ENCODE measurements at places on chromosomes 11 and 22.

GRCh38 chr11:100774859-100775258, 87.8 kb downstream of the ARHGAP42 start:
- DNase-seq = no peak

DNA sequence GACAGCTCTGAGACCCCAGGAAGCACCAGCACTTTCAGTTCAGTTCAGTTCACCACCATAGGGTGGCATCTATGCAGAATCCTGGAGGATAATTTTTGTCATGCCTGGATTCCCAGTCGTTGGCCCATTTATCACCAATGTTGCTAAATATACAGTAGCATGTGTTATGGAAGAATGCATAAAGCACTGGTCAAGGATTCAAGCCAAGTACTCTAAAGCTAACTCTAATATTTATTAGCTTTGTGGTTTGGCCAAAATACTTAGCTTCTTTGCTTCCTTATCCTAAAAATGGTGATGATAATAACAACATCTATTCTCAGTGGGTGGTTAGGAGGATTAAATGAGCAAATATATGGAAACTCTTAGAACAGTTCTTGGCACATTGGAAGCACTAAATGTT, 294.7 kb upstream of the ZC3H12C start:
- no peak for DNase-seq

- DNase-seq = no peak
Measured at GRCh38 chr11:133096981-133097380, 435.3 kb downstream of the OPCML start.

DNA sequence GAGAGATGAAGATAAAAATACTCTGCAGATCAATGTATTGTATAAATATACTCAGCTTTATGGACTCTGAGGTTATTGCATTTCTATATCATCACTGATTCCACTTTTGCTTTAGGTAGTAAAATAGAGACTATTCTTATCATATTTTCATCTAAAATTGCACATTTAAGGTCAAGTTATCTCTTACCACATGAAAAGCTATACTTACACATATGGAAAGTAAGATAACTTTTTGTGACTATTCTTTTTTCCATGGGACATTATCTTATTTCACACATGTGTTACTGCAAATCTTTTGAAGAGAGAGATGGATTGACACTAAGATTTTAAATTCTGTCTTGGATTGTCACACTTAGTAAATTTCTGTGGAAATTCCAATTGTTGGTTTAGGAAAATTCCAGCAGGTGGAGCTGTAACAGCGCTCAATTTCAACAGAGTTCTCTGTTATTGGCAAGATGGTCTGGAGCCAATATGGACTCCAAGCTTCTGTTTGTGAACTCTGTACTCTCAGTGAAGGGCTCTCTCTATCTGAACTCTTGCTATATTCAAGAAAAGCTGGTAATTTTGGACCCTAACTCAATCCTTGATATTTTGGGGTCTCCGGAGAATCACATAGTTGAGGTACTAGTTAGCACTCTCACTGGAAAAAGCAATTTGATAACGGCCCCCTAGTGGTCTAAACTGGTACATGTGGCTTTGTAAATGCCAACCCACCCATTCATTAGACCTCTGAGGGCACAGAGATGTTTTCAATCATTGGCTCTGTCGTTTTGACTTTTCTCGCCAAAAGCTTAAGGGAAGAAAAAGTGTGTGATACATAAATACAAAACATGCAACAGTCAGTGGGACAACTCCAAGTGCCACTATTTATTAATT, 429.7 kb downstream of the ETS1 start:
- peak; percentile 11 for DNase-seq

DNA sequence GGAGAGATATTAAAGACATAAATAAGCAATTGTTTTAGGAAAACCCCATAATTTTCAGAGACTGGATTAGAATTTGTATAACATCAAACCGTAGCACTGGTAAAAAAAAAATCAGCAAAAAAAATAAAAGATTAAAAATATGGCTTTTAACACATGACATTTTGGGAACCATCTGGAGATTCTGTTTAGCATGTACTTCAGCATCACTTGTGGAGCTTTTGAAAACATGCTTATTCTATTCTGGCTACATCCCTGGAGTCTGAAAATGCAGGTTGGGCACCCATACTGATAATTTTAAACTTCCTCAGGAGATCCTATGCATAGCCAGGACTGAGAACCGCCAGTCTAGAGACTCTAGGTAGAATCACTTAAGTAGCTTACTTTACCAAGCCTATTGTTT, 1190.9 kb downstream of the LRRC4C start:
- no peak for DNase-seq

- no peak for DNase-seq
Measured at GRCh38 chr11:12200991-12201985, 90.9 kb downstream of the MICAL2 start.

- no peak for DNase-seq
Measured at GRCh38 chr22:20881231-20881630, 22.4 kb downstream of the SNAP29 start.

GRCh38 chr11:57283231-57283990, 41.3 kb downstream of the TNKS1BP1 start:
- DNase-seq = no peak

- DNase-seq = no peak
Measured at GRCh38 chr11:125270106-125270505, 105.6 kb downstream of the PKNOX2 start.

DNA sequence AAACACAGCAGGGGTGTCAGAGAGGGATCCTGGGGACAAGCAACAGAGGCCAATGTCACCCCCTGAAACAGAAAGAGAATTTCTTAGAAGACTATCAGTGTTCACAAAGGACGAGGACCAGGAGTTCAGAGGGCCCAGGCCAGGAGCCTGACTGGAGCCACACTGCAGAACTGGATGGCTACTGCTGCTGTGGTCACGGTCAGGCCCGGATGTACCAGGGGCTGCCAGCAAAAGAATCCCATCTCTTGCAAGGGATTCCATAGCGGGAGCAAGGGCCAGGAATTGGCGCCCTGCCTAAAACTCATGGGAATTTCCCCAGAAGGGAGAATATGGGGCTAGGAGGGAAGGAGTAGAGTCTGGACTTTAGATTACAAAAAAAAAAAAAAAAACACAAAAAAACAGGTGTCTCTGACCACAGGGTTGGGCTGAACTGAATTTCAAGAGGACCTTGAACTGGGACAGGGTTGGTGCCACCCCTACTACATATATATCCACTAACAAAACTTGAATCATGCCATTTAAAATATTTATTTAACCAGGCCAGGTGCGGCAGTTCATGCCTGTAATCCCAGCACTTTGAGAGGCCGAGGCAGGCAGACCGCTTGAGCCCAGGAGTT, 15.7 kb upstream of the KCTD14 start:
- no peak for DNase-seq

DNA sequence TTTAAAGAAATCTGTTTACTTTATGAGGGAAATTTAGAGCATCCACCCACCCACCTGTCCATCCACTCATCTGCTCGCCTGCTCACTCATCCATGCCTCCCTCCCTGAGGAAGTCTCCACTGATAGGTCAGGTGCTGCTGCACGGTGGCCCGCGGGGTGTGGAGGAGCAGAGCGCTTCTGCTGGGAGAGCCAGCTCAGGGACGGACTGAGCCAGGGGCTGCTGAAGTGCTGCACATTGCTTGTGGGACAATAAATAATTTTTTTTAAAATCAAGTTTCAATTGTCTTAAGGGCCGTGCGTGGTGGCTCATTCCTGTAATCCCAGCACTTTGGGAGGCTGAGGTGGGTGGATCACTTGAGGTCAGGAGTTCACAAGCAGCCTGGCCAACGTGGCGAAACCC, 148.9 kb downstream of the TBC1D22A start:
- DNase-seq = no peak

DNA sequence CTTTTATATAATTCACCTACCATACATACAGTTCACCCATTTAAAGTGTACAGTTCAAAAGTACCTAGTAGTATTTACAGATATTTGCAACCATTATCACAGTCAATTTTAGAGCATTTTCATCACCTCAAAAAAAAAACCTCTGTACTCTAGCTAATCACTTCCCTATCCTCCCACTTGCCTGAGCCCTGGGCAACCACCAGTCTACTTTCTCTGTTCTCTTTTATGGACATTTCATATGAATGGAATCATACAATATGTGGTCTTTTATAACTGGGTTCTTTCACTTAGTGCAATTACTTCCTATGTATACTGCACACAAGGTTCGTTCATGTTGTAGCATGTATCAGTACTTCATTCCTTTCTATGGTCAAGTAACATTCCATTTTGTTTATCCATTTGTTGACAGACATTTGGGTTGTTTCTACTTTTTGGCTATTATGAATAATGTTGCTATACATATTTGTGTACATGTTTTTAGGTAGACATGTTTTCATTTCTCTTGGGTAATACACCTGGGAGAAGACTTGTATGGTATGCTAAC, 17.8 kb upstream of the NEU3 start:
- no peak for DNase-seq

DNA sequence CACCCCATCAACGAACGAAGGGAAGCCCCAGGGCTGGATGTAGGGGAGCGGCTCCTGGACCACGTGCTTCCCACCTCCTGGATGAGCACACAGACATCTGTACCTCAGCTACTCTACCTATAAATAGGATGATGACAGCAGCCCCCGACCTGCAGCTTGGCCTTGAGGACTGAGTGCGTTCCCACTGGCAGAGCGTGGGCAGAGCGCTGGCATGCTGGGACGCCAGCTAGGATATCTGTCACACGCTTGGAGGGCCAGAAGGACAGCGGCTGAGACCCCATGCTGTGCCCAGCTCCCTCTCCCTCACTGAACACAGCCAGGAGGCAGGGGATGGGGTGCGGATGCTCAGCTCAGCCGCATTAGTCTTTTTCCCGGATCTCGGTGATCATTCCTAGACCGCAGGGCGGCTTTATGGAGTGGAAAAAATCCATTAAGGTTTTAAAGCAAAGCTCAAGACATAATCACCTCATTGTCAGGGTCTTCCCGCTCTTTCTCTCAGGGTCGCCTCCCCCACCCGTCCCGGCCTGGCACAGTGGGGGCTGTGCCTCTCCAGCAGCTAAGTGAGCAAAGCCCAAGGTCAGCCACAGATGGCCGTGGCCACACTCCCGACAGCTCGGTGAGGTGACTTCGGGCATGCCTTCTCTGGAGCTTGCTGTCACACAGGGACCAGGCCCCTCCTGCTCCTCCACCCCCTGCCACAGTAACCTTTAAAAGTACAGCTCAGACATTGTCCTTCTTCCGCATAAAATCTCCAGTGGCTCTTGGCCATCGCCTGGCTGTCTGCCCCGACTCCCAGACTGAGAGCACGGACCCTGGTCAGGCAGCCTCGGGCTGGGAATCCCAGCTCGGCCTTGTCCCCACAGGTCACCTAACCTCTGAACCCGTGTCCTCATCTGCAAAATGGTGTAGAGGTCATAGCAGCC, 69.6 kb upstream of the SHISAL1 start:
- DNase-seq = no peak

- DNase-seq = no peak
Measured at GRCh38 chr11:68326334-68327215, 14.2 kb downstream of the LRP5 start.

DNA sequence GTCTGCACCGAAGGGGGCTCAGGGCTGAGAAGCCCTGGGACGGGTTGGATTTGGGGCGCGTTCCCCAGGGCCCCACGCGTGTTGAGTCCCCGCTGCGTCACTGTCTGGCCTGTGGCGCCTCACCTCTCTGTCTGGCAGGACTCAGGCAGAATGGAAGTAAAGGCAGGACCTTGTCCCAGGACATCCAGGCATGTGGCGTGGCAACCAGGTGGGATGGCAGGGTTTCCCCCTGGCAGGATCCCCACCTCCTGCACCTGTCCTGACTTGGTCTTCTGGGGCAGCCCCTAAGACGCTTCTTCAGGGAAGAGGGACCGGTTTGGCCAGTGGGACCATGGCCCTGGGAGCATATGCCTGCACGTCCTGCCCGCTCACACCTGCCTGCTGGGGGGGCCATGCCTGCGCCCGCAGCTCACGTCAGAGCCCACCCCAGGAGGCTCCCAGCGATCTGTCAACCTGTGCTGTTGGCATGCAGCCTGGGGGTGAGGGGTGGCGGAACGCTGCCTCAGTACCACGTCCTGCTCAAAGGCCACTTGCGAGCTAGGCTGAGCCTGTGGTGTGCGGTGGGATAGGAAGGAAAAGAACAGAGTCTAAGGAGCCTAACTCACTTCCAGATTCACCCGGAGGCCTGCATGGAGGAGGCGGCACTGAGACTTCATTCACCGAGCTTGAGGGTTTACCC, 72.7 kb downstream of the KCNQ1 start:
- no peak for DNase-seq

GRCh38 chr11:114724916-114725524, 46.7 kb downstream of the NXPE2 start:
- DNase-seq = no peak

DNA sequence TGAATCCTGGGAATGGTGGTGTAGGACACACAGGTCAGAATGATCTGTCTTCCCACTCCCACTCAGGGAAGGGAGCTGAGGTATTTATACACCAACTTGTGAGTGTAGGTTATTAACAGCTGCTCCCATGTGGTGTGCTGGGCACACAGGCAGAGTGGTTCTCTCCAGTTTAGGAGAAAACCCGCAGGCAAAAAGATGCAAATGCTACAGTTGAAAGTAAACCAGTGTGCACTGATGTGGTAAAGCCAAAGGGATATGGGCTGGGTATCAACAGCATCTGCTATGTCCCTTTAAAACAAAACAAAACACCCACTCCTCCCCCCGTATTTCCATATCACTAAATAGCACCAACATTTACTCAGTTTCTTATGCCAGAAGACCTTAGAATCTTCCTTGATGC, 75.4 kb upstream of the SYT13 start:
- DNase-seq = no peak

GRCh38 chr11:92845805-92846204, 123.6 kb upstream of the MTNR1B start:
- DNase-seq = no peak

- DNase-seq = no peak
Measured at GRCh38 chr11:86810288-86810687, 9.9 kb downstream of the PRSS23 start.

DNA sequence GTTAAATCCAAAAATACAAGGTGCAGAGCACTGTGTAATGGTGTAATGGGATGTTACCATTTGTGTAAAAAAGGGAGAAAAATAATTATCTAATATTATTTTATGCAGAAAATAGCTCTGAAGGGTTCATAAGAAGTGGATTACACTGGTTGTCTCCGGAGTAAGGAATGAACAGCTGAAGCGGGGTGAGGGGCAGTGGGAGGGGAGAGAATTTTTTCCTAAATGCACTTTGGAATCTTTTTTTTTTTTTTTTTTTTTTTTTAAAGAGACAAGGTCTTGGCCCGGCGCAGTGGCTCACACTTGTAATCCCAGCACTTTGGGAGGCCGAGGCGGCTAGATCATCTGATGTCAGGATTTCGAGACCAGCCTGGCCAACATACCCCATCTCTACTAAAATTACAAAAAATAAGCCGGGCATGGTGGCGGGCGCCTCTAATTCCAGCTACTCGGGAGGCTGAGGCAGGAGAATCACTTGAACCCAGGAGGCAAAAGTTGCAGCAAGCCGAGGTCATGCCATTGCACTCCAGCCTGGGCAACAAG, 6.8 kb upstream of the POLR3H start:
- no peak for DNase-seq

- DNase-seq = no peak
Measured at GRCh38 chr11:21774212-21774611, 418.7 kb upstream of the ANO5 start.
